ENCODE measurements at places on chromosomes 6 and 20. TPM values are rescaled to one million over a fixed set of nuclear protein-coding genes. Genes with fewer than 3 reads are reported as not detected.

SEL1L2 gene
- total RNA-seq = not detected

DNA sequence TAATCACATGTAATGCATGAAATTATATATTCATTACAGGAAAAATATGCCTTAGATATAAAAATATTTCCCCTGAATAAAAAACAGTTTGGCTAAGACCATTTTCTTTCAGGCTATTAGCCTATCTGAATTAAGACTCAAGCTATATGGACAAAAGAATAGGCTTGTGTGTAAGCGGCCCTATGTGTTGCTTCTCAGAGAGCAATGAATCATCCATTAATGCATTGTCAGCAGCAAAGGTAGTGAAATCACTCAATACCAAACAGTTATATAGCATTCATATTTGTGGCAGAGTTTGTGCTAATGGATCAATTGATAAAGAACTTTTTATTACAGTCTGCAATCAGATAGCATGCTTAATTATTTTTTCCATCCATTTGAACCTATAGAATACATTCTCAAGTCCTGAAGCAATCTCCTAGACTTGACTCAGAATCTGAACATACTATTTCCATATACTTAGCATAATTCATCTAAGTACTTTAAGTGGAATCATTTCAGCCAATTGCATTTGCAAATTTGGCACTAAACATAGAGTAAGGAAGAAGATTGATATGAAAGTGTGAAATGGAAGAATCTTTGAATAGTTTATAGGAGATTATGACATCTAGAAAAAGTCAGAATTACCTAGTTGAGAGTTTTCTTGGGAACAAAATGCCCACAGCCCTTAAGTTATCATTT lies 112.2 kb downstream of the ADGRB3 start:
- no peaks in the 10 kb centered on the region for H3K4me1 ChIP-seq
- no peak for DNase-seq
- no peaks in the 10 kb centered on the region for H3K27me3 ChIP-seq
- H3K36me3 ChIP-seq = no peaks in the 10 kb centered on the region

GRCh38 chr20:56278196-56278595 lies 29.7 kb downstream of the MC3R start:
- H3K4me3 ChIP-seq = no peak overlapping the region
- DNase-seq = no peak
- H3K27ac ChIP-seq = no peak overlapping the region
- H3K4me1 ChIP-seq = no peaks in the 10 kb centered on the region

DNA sequence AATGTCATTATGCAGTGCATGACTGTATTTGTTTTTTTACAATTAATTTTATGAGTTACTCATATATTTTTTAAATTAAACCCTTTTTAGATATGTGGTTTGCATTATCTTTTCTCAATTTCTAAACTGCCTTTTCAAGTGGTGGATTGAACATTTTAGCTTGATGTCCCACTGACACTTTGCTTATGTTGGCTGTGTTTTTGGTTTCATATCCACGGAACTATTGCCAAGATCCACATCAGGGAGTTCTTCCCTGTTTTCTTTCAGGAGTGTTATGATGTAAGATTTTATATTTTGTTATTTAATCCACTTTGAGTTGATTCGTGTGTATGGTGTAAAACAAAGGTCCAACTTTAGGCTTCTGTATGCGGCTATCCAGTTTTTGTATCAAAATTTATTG lies 1144.9 kb upstream of the EYS start:
- H3K27ac ChIP-seq = no peak overlapping the region
- no peak overlapping the region for H3K4me3 ChIP-seq
- no peaks in the 10 kb centered on the region for H3K27me3 ChIP-seq
- no peaks in the 10 kb centered on the region for H3K4me1 ChIP-seq
- DNase-seq = no peak

DNA sequence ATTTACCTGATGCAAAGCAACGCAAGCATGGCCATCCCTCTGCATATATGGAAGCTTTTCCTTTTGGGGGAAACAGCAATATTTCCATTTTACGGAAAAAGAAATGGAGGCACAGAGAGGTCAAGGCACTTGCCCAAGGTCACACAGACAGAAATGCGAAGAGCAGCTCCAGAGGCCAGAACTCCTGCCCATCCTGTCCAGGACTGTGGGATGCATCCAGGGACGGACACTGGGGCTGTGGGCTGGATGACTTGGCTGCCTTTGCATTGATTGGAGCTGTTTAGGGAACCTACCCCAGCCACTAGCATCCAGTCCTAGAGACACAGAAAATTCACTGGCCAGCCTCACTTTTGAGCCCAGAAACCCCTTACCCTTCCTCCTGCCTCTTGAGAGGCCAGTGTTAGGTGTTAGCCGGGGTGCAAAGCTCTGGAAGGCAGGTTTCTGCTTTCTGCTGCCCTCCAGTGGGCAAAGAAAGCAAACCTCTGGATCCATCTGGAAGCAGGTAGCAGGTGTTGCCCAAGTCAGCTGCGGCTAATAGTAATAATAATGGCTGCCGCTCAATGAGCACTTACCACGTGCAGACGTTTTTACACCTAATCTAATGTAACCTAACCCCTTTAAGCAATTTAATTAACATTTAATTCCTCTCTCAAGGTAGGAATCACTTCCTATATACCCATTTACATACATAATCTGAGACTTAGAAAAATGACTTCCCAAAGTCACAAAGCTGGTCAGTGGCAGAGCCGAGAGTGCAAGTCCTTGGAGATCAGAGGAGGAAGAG lies 31.7 kb upstream of the CCN5 start:
- H3K27ac ChIP-seq = no peak overlapping the region
- peaks cover 6% of the 10 kb centered on the region for H3K4me1 ChIP-seq
- H3K36me3 ChIP-seq = no peaks in the 10 kb centered on the region
- H3K27me3 ChIP-seq = no peaks in the 10 kb centered on the region

All from SJSA1 (cell line).